ENCODE measurements at places on chromosomes 6 and 20. TPM values are rescaled to one million over a fixed set of nuclear protein-coding genes. Genes with fewer than 3 reads are reported as not detected.

- DNase-seq, result no peak
Measured at GRCh38 chr20:35468671-35469334, 13.4 kb downstream of the CEP250 start.

GRCh38 chr6:89580997-89581666 is 57.4 kb downstream of the LYRM2 start:
- DNase-seq, result no peak

GRCh38 chr6:122839472-122839871 is 50.4 kb downstream of the SMPDL3A start:
- DNase-seq, result peak; percentile 77

DNA sequence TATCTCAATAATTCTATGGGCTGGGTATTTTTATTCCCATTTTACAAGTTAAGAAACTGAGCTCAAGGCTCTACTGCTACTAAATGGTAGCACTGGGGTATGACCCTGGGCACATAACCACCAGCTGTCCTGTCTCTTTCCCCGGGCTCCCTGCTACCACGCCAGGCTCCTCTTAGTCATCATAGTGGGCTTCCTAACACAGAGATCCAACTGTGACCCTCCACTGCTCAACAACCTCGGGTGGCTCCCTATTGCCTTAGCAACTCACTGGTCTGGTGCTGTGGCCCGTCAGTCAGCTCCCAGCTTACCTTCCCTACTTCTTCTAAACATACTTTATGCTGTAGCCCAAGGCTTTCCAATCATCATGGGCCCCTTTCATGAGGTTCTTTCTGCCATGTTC is 4.5 kb downstream of the KIAA1755 start:
- DNase-seq, result no peak

DNA sequence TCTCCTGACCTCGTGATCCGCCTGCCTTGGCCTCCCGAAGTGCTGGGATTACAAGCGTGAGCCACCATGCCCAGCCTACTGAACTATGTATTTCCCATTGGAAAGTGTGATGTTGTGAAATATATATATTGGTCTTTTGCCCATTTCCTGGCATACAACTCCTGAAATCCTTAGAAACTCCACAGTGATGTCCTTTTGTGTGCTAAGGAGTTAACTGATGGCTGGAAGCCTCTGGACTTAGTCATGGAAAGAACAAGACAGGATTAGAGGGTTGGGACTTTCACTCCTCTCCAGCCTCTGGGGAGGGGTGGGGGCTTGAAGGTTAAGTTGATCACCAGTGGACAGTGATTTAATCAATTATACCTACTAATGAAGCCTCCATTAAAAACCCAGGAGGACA is 7.1 kb downstream of the PANK2 start:
- no peak for DNase-seq

DNA sequence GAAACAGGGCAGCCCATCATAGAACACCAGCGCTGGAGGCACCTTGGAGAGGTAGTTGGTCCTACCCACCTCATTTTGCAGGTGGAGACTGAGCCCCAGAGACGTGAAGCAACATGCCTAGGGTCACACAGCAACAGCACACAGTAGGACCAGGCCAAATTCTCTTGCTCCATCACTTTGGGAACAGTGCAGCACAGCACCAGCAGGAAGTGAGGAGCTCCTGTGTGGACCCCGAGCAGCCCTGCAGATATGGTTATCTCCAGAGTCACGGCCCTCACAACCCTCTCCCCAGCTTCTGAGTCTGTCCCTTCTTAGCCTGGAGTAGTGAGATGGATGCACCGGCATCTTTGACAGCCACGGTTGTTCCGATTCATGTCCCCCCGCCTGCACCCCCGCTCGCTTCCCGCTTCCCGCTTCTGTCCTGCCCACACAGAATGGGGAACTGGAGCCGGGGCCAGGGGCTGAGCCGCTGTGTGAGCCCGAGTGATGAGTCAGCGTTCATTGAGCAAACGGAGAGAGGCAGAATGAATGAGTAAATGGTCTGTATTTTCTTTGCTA is 72.6 kb upstream of the DUSP22 start:
- no peak for DNase-seq

- DNase-seq, result no peak
Measured at GRCh38 chr20:45346291-45346718, 1.9 kb downstream of the SDC4 start.

DNA sequence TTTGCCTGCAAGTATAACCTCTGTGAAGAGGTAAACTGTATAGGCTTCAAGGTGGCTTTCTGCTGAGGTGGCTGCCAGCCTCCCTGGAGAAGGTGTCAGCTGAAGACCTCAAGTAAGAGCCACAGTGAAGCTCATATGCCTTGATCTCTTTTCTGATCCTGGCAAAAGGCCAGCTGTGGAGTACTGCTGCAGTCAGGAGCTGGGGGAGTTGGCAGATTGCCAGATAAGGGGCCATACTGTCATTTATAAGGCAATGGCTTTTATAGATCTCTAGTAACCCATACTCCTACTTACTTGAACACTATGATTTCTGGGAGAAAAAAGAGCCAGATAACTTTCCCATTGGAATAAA is 8.8 kb upstream of the CEP85L start:
- DNase-seq, result no peak

- DNase-seq, result no peak
Measured at GRCh38 chr6:3403238-3404173, 53.3 kb downstream of the SLC22A23 start.

The IL17A gene
- not detected for total RNA-seq

The GRM1 gene
- 0.23 TPM for total RNA-seq

The HECA gene
- 36.7 TPM for total RNA-seq

The UST gene
- 23.2 TPM for total RNA-seq

The LGSN gene
- total RNA-seq, result not detected
